ENCODE measurements at places on chromosomes 7 and 10. TPM values are rescaled to one million over a fixed set of nuclear protein-coding genes. Genes with fewer than 3 reads are reported as not detected.

The ASB10 gene
- total RNA-seq, result not detected

The MAP3K8 gene
- total RNA-seq, result 11.4 TPM

DNA sequence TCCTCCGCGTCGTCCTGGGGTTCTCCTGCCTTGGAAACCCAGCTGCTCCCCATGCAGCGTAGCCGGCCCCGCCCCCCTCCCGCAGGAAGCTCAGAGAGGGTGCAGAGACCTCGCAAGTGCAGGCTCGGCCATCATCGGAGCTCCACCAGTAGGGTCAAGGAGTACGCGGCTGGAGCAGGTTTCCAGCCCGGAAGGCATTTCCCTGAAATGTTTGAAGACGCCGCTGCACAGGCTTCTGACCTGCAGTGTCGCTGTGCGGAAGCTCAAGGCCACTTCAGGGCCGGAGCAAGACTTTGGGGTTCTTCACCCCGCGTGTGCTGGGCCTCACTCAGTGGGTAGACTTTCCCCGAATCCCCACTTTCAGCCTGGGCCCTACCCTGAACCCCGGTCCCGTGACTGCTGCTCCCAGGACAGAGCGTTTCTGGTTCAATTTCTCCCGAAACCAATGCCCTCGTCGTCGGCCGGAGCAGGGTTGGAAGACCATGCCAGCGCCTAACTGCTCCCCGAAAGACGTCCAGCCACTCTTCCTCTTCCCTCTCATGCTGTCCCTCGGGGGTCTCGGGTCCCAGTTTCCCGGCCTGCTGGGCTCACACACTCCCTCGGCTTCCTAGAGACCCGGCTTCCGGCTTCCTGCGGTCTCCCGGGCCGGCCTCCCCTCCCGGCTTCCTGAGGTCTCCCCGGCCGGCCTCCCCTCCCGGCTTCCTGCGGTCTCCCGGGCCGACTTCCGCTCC is 52.1 kb downstream of the INSIG1 start:
- DNase-seq, result no peak

The IKZF1 gene
- 9.8 TPM for total RNA-seq

GRCh38 chr7:74068378-74069085 is 15.1 kb upstream of the LIMK1 start:
- DNase-seq, result no peak

The CNTNAP2 gene
- total RNA-seq, result 0.14 TPM

The C10orf105 gene
- under 0.01 TPM for total RNA-seq

Measured in liver (tissue), 10 donors.